Hippocampal formation (tissue), 2 donors: ENCODE measurements at places on chromosomes 2 and 18.

DNA sequence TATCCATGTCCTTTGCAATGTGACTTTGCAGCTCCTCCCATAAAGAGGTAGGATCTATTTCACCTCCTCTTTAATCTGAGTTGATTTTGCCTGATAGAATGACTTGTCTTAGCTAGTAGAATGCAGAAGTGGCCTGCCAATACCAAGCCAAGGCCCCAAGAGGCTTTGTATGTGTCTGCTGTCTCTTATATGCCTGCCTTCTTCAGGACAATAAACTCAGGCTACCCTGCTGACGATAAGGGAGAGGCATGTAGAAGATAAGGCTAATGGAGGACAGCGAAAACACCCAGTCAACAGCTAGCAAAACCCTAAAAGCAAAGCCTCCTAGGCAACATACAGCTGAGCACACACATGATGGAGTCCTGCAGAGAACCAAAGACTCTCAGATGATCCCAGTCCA lies 1.8 kb upstream of the ZC3H8 start:
- DNase-seq, result no peak

GRCh38 chr18:60568220-60568619 lies 195.6 kb upstream of the MC4R start:
- DNase-seq, result no peak

DNA sequence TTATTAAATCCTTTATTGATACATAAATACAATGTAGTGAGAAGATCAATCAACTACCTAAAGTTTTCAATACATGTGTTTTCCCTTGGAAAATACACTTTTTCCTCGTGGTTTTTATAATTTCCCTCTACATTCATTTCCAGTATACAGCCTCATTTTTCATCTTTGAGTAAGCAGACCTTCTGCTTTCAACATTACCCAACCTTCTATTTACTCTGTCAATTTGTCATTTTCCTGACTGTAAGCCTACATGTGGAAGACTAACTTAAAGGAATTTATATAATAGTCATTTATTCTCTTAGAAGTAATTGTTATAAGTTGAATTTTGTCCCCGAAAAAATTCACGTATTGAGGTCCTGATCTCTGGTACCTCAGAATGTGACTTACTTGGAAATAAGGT lies 594.0 kb downstream of the NUP35 start:
- no peak for DNase-seq

- DNase-seq, result no peak
Measured at GRCh38 chr2:180202467-180202951, 195.4 kb upstream of the CWC22 start.

- no peak for DNase-seq
Measured at GRCh38 chr2:140128909-140129308, 1348.7 kb upstream of the NXPH2 start.

GRCh38 chr2:40388161-40388560 lies 63.7 kb downstream of the SLC8A1 start:
- no peak for DNase-seq

DNA sequence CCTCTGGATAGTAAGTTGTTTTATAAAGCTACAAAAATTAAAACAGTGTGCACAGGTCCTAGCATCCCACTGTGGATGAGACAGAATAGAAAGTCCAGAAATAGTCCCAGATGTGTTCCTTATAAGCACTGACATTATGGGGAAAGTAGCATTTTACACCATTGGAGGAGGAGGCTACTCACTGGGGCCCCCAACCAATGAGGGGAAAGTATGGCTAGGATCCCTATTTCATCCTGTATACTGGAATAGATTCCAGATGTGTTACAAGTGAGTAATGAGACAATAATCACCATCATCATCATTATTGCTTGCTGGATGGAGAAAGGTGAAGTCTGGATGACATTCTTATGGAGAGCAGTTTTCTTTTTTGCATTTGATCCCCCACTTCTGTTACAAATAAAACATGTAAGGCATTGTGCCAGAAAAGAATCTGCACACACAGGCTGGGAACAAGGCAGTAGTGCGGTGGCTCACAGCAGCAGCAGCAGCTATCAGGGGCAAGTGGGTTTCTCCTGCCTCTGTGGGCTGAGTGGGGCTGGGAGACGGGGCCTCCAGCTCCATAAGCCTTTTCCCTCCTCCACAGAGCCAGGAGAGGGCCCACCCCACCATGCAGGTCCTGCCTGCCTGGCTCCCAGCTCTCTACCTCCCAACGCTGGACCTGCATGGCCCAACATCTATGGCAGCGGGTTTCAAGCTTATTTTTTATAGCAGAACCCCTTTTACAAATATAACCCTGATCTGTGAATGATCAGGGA lies 5.0 kb downstream of the ARID5A start:
- DNase-seq, result no peak

DNA sequence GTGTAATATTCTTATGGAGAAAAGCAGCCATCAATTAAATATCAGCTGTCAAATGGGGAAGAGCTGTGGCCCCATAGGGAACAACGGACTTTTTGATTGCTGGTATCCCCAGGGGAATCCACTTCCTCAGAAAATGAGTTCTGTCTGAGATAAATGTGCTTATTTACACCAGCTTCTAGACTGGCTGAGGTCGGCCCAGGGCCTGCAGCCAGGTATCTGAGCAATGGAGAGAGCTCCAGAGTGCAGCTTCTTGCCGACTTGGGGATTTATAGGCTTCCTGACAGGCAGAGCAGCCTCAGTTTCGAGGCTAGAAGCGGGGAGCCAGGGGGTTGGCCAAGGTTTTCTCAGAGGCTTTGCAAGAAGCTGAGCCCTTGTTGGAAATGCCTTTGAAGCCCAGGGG lies 67.2 kb downstream of the MCFD2 start:
- DNase-seq, result no peak

DNA sequence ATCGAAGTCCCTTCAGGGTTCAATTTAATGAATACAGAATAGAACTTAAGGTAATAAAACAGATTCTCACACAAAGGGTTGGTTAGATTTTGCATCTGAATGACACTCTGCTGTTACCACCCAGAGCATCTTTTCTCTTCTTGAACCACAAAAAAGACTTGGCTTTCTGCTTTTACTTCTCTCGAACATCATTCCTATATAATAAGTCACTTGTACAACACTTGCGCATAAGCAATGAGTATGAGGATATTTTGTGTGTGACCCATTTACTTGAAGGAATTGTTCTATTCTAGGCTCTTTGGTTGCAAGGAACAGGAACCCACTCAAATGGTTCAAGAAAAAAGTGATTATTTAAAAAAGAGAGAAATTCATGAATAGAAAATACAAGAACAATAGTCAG lies 126.2 kb downstream of the NUP35 start:
- DNase-seq, result no peak

DNA sequence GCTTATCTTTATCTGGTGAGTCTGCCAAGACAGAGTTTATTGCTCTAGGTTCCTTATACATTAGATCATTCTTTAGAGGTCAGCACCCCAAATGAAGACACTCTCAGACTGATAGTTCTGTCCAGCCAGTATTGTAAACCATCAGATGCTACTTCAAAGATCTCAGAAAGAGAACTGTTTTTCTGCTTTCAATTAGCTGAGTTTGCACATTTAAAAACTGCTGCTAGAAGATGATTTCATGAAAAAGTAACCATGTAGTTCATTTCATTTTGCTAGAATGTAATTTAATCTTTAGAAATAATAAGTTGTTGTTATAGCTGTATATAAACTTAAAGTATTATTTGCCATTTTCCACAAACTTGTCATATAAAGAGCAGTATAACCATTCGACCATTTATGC lies 344.5 kb upstream of the ATP5MC3 start:
- DNase-seq, result no peak

- no peak for DNase-seq
Measured at GRCh38 chr18:3447068-3447894, 2.7 kb upstream of the TGIF1 start.

GRCh38 chr2:73994178-73994831 lies 9.6 kb downstream of the TET3 start:
- DNase-seq, result no peak

DNA sequence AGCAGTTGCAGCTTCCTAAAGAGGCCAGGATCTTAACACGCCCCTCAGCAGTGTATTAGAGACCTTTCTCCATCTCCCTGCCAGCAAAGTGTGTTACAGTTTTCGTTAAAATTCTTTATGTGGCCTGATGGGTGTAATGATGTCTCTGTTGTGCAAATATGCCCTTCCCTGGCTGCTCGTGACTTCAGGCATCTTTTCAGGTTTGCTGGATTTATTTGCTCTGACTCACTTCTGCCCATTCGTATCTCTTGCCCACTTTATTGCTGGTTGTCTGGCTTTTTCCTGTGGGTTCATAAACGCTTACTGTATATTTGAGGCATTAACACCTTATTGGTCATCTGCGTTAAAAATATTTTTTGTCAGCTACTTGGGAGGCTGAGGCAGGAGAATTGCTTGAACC lies 134.5 kb downstream of the ASB1 start:
- no peak for DNase-seq

GRCh38 chr2:3405876-3406275 lies 26.4 kb downstream of the TRAPPC12 start:
- DNase-seq, result no peak

GRCh38 chr18:1436199-1436598 lies 531.5 kb downstream of the ADCYAP1 start:
- no peak for DNase-seq

DNA sequence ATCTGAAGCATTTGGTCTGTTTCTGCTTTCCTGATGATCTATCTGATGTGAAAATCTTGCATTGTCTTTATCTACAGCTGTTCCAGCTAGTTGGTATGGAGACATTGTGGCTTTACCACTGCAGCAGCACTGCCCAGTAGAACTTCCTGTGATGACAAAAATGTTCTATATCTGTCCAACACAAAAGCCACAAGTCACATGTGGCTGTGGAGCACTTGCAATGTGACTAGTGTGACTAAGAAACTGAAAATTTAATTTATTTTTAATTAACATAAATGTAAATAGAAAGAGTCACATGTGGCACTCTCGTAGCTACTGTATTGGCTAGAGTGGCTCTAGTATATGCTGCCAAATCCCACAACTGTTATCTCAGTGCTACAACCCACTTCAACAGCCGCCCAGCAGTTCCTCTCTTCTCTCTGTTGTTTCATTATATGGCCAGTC lies 425.7 kb downstream of the SETBP1 start:
- DNase-seq, result no peak

GRCh38 chr2:207951734-207952470 lies 73.4 kb downstream of the PLEKHM3 start:
- no peak for DNase-seq

GRCh38 chr2:38933653-38934052 lies 44.0 kb downstream of the ARHGEF33 start:
- no peak for DNase-seq

GRCh38 chr2:114784890-114785583 lies 342.6 kb downstream of the DPP10 start:
- DNase-seq, result no peak

DNA sequence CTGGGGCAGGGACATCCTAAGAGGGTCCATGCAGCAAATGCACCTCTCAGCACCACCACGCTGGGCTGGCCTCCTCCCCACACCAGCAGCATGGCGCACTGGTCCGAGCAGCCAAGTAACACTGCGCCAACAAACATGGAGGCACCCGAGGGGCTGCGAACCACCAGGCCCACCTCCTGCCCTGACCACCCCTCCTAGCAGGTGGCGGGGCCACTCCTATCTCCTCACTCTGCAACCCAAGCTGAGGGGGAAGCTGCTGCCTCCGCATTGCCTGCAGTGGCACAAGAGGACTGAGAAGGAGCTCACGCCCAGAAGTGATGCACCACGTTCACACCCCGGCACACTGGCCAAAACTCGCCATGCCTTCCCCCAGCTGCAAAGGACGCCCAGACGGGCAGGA lies 94.4 kb downstream of the EIPR1 start:
- DNase-seq, result no peak

DNA sequence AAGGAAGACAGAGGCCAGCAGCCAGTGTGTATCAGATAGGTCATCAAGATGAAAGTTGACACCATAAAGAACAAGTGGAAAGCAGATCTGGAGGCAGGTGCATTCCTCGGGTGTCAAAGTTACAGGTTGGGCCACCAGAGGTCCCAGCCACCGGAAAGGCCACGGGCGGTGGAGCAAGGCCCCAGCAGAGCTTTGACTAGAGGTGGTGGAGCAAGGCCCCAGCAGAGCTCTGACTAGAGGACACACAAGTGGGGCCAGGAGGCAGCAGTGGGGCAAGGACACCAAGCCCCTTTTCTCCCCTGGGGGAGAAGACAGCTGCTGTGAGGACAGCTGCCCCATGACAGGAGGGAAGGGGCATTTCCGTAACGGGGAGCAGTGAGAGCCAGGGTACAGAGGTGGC lies 115.1 kb downstream of the GYPC start:
- no peak for DNase-seq

GRCh38 chr2:85804583-85804982 lies 50.8 kb downstream of the ATOH8 start:
- DNase-seq, result no peak

DNA sequence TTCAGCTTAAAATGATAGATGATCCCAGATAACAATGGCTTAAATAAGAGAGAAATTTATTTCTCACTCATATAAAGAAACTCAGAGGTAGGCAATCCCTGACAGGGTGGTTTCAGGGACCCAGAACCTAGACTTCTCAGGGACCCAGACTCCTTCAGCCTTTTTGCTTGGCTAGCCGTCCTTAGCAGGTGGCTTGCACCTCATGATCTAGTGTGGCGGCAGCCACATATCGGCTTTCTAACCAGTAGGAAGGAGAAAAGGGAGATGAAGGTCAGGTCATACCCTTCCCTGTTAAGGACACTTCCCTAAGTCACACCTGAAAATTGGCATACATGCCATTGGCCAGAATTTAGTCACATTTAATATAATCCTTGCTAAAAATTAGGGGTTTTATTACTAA lies 18.4 kb downstream of the VSNL1 start:
- DNase-seq, result no peak

GRCh38 chr2:240640939-240641338 lies 15.7 kb downstream of the GPR35 start:
- no peak for DNase-seq

DNA sequence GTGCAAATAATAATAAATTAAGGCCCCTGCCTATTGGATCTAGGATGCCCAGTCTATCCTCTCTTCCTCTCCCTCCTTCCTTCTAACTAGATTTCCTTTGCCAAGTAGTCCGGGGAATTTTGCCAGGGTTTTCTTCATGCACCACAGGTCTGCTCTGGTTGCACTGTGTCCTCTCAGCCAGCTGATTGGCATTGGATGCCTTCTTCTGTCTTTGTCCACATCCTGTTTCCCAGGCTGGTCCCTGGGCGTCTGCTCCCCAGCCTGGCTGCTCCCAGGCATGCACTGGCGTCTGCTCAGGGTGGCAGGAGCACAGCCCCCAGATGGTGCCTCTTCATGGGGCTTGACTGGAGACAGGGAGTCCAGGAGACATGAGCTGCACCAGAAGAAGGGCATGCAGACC lies 66.4 kb downstream of the GALR1 start:
- no peak for DNase-seq

- DNase-seq, result no peak
Measured at GRCh38 chr2:196379600-196379999, 208.2 kb upstream of the STK17B start.

- no peak for DNase-seq
Measured at GRCh38 chr2:217802876-217803652, 199.7 kb downstream of the TNS1 start.
